ENCODE measurements at places on chromosomes 6 and 20.

- DNase-seq, result no peak
Observed at GRCh38 chr6:67812125-67812524, 823.0 kb upstream of the ADGRB3 start.

DNA sequence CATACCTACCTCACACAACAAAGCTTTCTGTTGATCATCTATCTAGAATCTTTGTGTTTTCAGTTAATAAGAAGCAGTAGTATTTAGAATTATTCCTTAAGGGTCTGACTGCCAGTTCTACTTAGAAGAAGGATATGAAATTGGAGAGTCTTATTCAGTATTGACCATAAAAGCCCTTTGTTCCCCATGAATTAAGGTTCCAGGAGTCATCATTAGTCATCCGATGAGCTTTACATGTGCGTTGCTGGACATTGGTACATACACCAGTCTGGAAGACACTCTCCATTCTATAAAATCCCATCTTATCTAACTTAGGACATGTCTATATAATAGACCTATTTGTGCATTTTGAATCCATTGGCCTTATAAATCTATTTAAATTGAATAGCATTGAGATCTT is 34.4 kb upstream of the RNF217 start:
- no peak for DNase-seq

- no peak for DNase-seq
Observed at GRCh38 chr6:46412662-46413061, 78.6 kb downstream of the RCAN2 start.

- no peak for DNase-seq
Observed at GRCh38 chr6:137226697-137227096, 7.5 kb upstream of the IFNGR1 start.

Data from NCI-H1694 treated with DMSO at 0.1 percent for 48 hours (cell line).